CD4-positive, alpha-beta T cell (primary cell): ENCODE measurements at places on chromosomes 3 and 15. TPM values are rescaled to one million over a fixed set of nuclear protein-coding genes. Genes with fewer than 3 reads are reported as not detected.

- H3K27ac ChIP-seq = no peak overlapping the region
- H3K36me3 ChIP-seq = no peaks in the 10 kb centered on the region
- no peak for DNase-seq
- no peak overlapping the region for H3K4me3 ChIP-seq
Observed at GRCh38 chr3:150309257-150309542, 98.9 kb upstream of the TSC22D2 start.

GRCh38 chr3:169891886-169892285 lies 19.5 kb upstream of the SAMD7 start:
- H3K27ac ChIP-seq = no peak overlapping the region
- no peaks in the 10 kb centered on the region for H3K27me3 ChIP-seq
- H3K4me1 ChIP-seq = no peaks in the 10 kb centered on the region
- no peaks in the 10 kb centered on the region for H3K36me3 ChIP-seq
- DNase-seq = no peak

GRCh38 chr15:41233367-41233771 lies 2.3 kb downstream of the CHP1 start:
- H3K27me3 ChIP-seq = no peaks in the 10 kb centered on the region
- peaks cover 3% of the 10 kb centered on the region for H3K36me3 ChIP-seq
- H3K4me1 ChIP-seq = peaks cover 20% of the 10 kb centered on the region
- no peak overlapping the region for H3K4me3 ChIP-seq
- DNase-seq = no peak

DNA sequence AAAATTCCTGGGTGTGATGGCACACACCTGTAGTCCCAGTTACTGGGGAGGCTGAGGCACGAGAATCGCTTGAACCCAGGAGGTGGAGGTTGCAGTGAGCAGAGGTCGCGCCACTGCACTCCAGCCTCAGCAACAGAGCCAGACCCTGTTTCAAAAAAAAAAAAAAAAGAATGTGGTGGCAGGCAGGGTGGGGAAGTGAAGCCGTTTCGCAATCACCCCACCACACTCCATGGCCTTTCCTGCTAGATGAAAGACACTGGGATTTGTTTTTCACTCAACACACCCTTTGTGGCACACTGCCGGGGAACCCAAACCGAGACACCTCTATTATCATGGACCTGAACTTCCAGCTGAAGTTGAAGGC lies 172.4 kb upstream of the IQSEC1 start:
- no peak overlapping the region for H3K27ac ChIP-seq
- no peak for DNase-seq
- no peaks in the 10 kb centered on the region for H3K4me1 ChIP-seq

GRCh38 chr3:66392512-66392911 lies 108.3 kb downstream of the LRIG1 start:
- H3K27me3 ChIP-seq = no peaks in the 10 kb centered on the region
- no peak for DNase-seq
- H3K4me3 ChIP-seq = peak overlapping the region; percentile 58
- peaks cover 31% of the 10 kb centered on the region for H3K4me1 ChIP-seq
- peak overlapping the region; percentile 74 for H3K27ac ChIP-seq

TNIK gene
- 71.0 TPM for total RNA-seq
